ENCODE measurements at places on chromosomes 7 and 10.
A peak's percentile ranks its signal among the peaks of the same experiment; 100 is the strongest.

DNA sequence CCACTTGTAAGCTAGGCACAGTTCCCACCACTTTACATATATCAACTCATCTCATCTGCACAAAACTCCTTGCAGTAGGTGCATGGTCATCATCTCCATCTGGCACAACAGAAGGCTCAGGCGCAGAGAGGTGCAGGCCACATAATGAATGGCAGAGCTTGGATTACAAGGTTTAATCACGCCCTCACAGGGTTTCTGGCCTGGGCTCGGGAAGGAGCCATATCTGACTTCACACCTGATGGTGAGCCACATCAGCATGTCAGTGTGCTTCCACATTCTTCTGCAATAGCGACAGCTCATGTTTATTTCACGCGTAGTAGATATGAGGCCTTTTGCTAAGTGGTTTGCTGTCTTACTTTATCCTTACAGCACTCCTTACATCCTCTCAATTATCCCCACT is 650.2 kb downstream of the INHBA start:
- DNase-seq: no peak

GRCh38 chr7:111168182-111168581 is 77.3 kb downstream of the LRRN3 start:
- no peak for DNase-seq

DNA sequence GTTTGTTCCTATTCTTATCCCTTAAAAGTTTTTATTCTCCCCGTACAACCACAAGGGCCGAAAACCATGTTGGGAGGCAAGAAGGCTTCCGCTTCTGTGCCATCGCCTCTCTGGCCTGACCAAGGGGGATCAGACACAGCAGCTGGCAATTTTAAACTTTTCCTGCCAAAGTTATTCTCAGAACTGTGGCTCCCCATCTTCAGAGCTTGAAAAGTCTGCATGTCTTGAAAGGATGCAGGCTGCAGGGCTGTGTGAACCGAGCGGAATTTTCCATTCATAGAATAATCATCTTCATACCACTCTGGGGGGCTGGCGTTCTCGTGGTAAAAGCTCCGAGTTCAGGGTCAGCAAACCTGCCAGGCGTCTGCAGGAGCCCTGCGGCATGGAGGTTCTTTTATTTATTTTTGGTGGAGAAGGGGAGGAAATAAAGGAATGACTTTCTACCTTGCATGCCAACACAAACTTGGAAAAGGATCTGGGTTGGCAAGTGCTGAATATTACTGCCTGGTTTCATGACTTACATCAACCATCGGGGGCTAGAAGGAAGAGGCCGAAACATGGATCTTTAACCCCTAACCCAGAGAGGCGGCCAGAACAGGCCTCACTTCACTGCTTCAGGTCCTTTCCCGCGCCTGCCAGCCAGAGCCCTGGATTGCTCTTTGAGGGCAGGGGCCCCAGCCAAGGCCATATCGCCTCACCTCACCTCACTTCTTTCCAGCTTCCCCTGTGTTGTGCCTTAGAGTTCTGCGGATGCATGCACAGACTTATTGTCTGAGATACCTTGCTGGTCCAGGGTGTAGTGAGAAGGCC is 3.0 kb upstream of the NANOS1 start:
- no peak for DNase-seq

DNA sequence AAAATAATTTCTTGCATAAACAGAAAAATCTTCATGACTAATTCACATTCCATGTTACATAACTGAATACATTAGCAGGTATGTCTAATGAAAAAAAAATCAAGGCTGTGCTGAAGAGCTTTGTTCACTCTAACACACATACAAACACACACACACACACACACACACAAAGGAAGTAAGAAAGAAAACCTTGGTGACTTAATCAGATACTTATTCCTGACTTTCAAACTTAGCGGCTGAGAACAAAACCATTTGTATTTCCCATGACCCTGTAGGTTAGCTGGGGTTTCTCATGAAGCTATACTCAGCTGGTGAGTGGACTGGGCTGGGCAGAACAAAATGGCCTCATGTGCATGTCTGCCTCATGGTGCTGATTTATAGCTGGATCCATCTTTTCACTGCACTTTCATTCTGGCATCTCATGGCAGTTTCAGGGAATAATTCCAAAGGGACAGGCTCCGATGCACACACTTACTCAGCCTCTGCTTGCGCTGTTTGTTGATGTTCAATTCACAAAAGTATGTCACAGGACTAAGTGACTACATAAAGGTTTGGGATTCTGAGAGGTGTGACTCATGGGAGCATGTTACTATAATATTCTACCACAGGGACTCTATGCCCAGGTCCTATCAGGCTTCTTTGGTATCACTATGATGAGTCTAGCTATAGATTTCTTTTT is 161.2 kb downstream of the PCLO start:
- no peak for DNase-seq

DNA sequence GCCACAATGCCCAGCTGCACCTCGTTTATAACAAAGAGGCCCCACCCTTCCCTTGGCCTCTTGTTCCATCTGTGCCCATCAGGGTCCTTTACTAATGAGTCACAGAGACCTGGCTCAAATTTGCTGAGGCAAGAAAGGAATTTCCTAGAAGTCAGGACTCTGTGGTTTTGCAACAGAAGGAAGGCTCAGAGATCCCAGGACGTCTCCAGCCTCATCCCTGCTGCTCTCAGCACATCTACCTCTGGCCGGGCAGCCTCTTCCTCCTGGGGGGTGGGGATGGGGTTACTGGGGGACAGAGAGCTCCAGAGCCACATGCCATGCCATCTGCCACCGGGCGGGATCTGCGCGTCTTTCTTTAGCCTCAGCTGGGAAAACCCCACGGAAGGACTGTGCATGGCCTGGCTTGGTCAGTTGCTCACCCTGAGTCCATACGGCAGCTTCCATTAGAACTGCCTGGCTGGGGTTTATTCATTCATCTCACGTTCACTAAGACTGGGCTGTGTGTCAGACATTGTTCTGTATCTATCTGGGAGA is 41.9 kb upstream of the PSMG3 start:
- no peak for DNase-seq

DNA sequence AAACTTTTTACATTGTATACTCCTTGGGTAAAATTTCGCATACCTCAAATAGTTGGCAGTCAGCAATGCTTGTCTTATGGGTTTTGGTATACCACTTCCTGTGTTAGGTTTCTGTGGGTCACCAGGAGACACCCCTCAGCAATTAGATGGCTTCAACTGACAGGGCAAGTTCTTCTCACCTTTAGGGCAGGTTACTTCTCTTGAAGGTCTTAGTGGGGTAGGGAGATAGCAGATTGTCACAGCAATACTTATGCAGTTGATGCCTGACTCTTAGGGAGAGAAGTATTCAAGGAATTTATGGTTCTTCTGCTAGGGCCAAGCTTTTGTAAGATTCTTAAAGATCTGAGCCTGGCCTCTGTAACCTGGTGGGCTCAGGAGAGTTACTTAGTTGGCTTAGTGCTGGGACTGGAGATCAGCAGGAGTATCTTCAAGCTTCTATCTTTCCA is 42.9 kb downstream of the MKLN1 start:
- DNase-seq: no peak

DNA sequence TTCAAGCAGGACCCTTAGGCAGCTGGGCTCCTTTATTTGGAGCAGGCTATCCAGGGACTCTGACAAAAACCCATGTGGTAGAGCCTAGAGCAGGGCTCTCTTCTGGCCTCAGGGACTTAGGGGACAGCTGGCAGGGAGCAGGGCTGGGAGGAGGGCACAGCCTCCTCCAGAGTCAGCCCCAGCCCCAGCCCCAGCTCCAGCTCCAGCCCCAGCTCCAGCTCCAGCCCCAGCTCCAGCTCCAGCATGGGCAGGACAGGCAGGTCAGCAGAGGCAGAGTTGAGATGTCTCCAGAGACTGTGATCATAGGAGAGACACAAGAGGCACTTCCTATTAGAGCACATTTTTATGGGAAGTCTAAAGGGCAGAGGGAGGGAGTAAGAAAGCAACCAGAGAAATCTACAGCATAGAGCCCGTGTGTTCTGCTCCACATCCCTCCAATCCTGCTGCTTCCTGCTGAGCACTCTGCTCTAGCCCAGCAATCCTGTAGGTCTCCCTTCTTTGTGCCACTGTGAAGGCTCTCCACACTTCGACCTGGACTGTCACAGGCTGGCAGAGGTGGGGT is 13.3 kb upstream of the C10orf53 start:
- DNase-seq: no peak

DNA sequence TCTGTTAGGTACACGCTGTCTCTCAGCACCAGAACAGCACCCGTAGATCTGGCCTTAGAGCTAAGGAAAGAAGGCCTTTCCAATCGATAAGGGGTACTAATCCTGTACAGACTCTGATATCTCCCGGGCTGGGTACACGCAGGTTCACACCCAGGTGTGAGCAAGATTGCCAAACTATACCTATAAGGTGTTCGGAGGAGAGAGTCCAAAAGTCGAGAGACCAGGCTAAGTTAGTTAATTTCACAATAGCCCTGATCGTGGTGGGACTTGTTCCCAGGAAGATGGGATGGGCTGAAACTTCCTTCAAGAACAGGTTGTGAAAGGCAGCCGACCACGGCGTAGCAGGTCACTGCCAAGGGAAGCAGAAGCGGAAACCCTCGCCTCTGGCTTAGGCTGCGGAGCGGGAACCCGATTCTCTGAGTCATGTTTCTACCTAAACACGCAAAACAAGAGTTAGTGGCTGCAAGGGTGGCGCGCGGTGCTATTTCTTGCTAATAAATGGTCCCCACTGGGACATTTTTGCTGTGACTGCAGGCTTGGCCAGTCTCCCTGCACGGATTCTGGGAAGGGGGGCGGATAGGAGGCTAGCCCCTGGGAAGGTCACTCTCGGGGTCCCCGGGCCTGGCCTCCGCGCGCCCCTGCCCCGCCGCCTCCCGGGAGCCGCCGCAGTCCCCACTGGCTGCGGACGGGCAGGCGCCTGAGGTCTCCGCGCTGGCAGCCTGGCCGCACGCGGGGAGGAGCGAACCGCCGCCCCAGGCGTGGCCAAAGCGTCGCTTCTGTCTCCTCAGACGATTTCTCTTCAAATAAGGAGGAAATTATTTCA is 75.4 kb upstream of the PDSS1 start:
- DNase-seq: peak; percentile 46

DNA sequence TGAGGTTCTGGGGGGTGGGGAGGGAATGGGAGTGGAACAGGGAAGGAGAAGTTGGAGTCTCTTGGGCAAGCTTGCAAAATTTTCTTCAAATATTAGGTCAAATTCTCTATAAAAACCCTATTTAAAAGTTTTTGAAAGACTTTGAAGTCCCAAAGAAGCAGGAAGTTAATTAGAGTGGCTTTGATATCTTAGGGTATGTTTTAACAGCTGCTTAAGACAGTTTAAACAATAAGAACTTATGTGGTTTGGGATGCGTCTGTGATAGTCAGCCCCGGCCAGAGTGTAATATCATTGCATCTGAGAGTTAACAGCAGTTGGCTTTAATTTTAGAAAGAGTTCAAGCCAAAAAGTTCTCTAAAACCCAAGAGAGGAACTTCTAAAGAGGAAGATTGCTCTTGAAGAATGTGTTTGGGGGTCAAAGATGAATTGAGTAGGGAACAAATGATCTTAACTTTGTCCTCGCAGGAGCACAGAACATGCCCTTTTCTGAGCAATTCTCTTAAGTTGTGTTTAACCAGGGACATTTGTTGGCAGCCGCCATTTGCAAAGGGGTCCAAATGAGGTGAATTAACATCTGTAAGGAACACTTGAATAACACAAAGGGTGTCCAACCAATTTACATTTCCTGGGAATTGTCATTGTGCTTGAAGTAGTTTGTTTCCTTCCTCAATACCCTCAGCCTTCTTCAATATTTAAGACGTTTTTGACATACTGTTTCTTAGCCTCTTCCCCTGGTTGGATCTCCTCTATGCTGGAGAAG is 182.4 kb downstream of the PTEN start:
- no peak for DNase-seq

GRCh38 chr7:68529221-68529620 is 1069.1 kb upstream of the AUTS2 start:
- DNase-seq: no peak

GRCh38 chr7:28613262-28613661 is 200.9 kb downstream of the CREB5 start:
- no peak for DNase-seq

- no peak for DNase-seq
Measured at GRCh38 chr7:158020706-158021095, 566.9 kb downstream of the PTPRN2 start.

DNA sequence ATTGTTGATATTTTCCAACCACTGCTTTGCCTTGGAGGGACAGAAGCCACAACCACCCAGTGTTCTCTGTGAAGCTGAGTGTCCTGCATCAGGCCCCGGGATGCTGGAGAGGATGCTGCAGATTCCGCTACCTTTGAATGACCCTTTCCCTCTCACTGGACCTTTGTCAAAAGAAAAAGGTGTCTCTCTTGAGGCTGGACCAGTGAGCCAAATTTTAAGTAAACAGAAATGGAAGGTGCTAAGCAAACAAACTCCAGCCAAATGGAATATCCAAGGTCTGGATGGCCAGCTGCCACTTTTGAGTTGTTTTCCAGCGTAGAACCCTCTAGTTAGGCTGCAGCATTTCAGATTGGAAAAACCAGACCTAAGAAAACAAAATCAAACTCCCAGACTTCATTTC is 145.5 kb downstream of the TRIL start:
- no peak for DNase-seq

- no peak for DNase-seq
Measured at GRCh38 chr7:31056775-31057346, 4.8 kb downstream of the ADCYAP1R1 start.

DNA sequence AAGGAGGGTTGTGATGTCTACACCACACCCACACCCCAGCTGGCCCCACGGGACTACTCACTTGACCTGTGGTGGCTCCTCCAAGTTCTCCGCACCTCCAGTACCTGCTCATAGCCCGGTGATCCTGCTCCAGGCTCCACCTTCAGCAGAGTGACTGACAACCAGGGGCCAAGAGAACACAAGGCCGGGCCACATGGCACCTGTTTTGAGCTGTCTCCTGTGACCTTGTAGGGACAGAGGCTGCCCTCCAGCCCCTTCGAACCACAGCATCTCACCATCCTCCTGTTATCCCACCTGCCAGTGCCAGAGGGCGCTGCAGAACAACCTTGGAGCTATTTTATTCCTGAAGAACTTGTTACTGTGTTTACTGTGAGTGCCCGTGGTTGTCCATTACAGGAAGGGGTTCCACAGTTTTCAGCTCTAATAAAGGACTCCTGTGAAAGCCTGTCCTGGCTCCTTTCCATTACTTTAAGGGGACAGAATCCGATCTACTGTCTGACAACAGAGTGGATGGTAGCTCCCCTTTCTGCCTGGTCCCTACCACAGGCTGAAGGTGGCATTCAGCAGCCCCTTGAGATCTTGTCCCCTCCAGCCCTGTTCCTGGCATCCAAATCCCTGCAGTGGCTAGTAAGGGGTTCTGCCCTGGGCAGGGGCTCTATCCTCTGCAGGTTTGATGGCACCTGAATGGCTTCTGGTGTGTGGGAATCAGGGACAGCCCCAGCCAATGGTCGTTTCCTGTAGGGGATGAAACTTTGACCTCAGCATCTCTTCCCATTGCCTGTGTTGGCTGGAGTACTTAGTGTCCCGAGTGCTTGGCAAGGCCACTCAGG is 50.8 kb downstream of the C10orf120 start:
- peak; percentile 63 for DNase-seq

DNA sequence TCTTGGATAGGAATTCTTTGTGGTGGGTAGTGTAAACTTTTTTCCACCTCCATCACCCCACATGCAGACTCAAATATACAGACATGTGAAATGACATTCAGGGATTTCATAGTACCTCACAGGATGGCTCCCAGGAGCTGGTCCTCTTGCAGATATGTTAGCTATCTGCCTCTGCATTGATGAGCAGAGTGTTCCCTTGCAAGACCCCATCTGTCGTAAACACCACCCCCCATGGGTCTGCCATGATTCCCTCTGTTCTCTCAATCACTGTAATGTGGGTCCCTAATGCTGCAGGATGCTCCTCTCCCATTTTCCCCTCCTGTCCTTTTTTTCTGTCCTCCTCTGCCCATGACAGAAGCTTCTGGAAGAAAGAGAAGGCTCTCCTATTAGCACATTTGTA is 391.2 kb upstream of the PODXL start:
- DNase-seq: no peak

All from liver (tissue), 10 donors.